ENCODE measurements at places on chromosomes 12 and 14.
A peak's percentile ranks its signal among the peaks of the same experiment; 100 is the strongest.

GRCh38 chr12:572532-572899 lies 90.7 kb downstream of the NINJ2 start:
- no peak for DNase-seq

- DNase-seq, result no peak
Measured at GRCh38 chr14:28782301-28782700, 15.7 kb downstream of the FOXG1 start.

GRCh38 chr12:43964033-43964432 lies 128.2 kb downstream of the TMEM117 start:
- DNase-seq, result no peak

GRCh38 chr12:93686572-93687356 lies 9.6 kb downstream of the CRADD start:
- DNase-seq, result no peak

DNA sequence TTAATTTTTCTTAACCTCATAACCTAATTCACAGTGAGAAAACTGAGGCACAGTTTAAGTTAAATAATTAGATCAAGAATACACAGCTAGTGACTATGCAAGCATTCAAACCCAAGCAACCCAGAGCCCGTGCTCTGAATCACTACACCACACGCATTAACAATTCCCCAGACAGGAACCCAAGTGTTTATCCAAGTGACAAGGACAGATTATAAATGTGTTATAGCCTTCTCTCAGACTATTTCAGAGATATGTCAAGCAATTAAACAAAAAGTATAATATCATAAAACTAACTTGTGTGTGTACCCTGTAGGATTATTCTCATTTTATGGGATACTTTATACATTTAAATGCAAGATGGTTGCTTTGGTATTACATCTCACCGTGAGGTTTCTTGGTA lies 43.8 kb downstream of the MED13L start:
- DNase-seq, result no peak

DNA sequence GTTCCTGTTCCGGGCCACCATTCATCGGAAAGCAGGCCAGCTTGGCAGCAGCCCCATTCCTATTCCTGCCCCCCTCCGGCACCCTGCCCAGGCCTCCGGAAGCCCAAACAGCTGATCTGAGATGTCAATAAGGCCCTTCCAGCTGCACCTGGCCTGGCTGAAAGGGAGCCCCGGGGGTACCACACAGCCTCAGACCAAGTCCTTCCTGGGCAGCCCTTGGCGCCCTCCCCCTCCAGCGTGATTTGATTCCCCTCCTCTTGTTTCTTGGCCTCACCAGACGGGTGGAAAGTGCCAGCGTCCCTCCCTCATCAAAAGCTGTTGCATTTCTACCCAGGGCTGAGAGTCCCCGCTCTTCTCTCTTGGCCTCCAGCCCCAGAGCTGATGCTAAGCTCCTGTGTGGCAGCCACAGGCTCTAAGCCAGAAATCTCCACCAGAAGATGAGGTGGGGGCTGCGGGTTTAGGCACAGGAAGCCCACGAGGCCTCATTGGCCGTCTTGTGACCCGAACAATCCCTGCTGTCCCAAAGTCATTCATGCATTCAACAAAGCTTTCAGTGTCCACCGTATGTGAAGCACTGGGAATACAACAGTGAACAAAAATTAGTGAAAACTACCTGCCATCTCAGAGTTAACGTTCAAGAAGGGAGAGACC lies 215.4 kb downstream of the SLC41A2 start:
- DNase-seq, result no peak

DNA sequence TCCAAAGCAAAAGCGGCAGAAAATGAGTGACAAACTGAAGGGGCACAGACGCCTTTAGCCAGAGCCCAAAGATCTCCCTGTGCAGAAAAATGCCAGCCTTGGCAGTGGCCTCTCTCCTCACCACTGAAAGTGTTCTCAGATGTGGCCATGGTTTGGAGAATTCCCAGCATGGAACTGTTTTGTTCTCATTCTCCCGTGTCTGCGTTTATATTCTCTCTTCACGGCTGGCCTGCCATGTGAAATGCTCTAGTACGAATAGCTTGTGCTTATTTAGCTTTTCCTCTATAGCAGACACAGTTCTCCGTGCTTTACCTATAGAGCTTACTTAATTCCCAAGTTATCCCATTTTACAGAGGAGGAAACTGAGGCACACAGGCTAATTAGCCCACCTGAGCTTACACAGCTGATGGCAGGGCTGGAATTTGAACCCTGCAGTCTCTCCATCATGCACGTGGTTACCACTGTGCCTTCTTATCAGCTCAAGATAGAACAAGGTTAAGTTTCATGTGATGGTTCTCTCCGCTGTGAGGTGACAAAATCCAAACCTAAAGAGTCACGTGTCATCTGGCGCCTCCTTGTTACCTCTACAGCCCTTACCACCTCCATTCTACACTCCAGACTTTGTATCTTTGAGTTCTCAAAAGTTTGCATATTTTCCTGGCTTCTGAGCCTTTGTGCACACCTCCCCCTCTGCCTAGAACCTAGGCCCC lies 141.6 kb downstream of the GCH1 start:
- DNase-seq, result no peak

DNA sequence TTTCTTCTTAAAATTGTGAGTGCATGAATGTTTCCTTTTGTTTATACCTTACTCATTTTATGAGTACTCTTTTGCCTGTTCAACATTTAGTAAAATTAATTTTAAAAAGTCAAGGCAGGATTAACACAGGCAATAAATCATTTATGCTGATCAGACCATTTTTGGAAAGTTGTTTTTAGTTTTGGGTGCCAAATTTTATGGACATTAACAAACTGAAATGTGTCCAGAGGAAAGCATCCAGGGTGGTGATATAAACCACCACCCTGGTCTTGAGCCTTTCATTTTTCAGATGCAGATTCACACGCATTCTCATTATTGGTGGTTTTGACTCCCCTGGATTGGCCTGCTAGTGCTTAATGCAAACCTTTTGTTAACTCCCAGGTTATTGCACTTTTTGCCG lies 26.3 kb downstream of the RASSF8 start:
- no peak for DNase-seq

DNA sequence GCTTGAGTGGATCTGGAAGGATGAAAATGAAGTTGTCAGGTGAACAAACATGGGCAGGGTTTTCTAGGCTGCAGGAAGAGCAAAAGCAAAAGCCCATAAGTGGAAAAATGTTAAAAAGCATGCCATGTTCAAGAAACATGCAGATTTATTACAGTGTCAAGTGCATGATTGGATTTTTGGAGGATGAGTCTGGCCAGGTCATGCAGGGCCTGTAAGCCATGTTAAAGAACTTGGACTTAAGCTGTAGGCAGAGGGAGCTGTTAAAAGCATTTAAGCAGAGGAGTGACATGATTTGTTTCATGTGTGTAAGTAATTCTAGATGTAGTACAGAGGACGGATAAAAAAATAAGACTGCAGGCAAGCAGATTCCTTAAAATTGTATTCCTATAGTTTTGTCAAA lies 16.3 kb upstream of the SINHCAF start:
- DNase-seq, result no peak

DNA sequence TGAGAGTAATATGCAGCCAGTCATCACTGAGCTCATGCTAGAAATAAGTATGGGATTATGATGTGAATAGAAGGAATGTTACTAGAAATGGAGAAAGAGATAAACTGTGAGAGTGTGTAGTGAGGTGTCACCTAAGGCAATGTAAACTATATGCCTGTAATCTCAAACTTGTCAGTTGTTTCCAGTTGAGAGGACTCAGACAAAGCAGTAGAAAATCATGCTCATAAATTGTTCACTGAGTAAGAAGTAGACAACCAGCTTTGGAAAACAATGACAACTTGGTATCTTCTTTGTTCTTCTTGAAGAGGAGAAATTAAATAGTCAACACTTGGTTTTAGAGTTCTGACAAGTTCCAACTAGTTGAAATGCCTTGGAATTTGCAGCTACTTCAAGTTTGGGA lies 148.5 kb upstream of the OR4E1 start:
- no peak for DNase-seq

DNA sequence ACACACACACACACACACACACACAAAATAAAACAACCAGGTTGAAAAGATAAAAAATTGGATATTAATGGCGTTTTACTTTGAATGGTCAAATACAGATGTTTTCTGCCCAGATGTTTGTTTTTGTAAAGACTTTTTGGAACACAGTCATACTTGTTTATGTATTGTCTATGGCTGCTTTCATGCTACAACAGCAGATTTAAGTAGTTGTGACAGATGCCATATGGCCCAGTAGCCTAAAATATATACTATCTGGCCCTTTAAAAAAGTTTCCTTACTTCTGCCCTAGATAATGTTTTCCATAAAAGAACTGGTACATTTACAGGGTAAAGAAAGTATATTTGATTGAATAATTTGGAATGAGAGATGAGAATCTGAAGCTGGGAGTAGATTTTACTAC lies 1362.8 kb upstream of the SEL1L start:
- DNase-seq, result no peak

DNA sequence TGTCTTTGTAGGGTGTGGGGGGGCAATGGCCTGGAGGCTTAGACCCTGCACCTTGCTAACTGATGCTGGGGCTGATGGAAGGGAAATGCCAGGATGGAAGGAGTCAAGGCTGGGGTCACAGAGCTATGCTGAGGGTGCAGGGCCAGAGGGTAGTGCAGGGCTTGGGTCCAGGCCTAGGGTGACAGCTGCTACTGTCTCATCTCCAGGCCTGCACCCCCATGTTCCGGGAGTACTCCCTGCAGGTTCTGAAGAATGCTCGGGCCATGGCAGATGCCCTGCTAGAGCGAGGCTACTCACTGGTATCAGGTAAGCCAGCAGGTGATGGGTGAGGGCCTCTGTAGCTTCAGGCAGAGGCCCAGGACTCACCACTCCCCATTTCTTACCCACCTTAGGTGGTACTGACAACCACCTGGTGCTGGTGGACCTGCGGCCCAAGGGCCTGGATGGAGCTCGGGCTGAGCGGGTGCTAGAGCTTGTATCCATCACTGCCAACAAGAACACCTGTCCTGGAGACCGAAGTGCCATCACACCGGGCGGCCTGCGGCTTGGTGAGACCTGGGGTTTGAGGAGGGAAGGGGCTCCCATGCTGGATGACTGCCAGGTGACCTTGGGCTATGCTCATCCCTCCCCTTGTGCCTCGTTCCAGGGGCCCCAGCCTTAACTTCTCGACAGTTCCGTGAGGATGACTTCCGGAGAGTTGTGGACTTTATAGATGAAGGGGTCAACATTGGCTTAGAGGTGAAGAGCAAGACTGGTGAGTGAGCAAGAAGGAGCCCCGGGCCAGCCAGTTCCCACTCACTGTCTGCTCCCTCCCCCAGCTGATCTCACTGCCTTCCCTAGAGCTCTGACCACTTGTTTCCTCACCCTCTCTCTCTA lies 4.1 kb downstream of the SHMT2 start:
- DNase-seq, result no peak

GRCh38 chr12:3061059-3061458 lies 16.1 kb upstream of the TSPAN9 start:
- DNase-seq, result no peak

- no peak for DNase-seq
Measured at GRCh38 chr12:93422050-93422449, 19.7 kb downstream of the UBE2N start.

DNA sequence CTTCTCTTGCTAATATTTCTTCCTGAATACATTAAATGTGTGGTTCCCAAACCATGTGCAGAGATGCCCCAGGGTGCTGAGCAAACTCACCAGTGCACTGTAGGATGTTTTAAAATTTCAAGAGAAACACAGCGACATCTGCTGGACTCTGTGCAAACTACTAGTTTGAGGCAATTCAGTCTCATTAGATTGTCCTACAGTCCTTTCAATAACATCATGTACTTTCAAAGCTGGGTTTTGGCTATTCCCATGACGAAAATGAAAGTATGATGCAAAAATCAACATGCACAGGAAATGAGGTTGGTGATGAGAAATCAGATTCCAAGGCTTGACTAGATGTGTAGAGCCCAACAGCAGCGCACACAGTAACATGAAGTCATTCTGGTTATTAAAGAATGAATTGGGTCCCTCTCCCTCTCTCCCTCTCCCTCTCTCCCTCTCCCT lies 66.3 kb downstream of the CLIP1 start:
- peak; percentile 25 for DNase-seq

DNA sequence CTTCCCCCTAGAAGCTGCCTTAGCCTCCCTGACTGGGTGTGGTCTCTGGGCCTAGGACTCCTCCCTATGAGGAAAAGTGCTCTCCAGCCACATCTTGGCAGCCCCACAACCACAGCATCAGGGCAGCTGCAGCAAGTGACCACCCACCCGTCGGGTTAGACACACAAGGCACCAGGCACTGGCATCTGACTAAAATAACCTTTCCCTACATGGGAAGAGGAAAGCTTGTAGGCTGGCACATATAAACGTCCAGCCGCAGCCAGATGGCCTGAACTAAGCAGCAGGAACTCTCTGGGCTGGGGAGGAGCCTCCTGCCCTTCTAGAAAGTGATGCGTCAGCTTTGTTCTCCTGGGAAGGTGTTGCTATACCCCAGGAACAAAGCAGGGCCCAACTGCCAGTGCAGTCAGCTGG lies 328.7 kb downstream of the DPF3 start:
- DNase-seq, result no peak

GRCh38 chr12:118166946-118167345 lies 31.0 kb downstream of the PEBP1 start:
- DNase-seq, result no peak

DNA sequence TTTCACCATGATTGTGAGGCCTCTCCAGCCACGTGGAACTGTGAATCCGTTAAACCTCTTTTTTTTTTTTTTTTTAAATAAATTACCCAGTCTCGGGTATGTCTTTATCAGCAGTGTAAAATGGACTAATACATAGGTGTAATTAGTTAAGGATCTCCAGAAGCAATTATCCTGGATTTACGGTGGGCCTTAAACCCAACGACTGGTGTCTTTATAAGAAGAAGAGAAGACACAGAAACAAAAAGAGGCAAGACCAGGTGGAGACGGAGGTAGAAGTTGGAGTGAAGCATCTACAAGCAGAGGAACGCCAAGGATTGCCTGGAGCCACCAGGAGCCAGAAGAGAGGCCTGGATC lies 114.6 kb upstream of the MAP1LC3B2 start:
- DNase-seq, result no peak

GRCh38 chr14:54664961-54665360 lies 98.0 kb downstream of the SAMD4A start:
- DNase-seq, result no peak

DNA sequence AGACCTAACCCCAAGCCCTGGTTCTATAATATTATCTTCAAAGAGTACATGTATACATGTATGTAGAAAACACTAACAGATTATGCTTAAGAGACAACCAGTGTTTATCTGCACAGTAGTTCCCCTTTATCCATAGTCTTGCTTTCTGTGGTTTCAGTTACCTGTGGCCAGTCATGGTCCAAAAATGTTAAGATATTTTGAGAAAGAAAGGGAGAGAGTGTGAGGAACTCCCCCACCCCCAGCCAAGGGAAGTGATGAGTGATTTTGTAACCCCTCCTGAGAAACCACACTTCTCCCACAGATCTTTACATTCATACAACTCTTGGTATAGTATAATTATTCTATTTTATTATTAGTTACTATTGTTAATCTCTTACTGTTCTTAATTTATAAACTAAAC lies 77.3 kb upstream of the CNTN1 start:
- DNase-seq, result no peak
